ENCODE measurements at places on chromosomes 11 and 22. TPM values are rescaled to one million over a fixed set of nuclear protein-coding genes. Genes with fewer than 3 reads are reported as not detected.

- H3K36me3 ChIP-seq: no peaks in the 10 kb centered on the region
- H3K27ac ChIP-seq: no peak overlapping the region
- peaks cover 1% of the 10 kb centered on the region for H3K4me1 ChIP-seq
- no peak for DNase-seq
- H3K27me3 ChIP-seq: peaks cover 16% of the 10 kb centered on the region
- H3K4me3 ChIP-seq: no peak overlapping the region
Measured at GRCh38 chr11:11427140-11427539, 74.1 kb upstream of the CSNK2A3 start.

GRCh38 chr11:108887436-108888238 is 222.8 kb downstream of the DDX10 start:
- DNase-seq: no peak
- H3K36me3 ChIP-seq: no peaks in the 10 kb centered on the region
- H3K27me3 ChIP-seq: no peaks in the 10 kb centered on the region
- H3K27ac ChIP-seq: peak overlapping the region; percentile 40
- H3K4me3 ChIP-seq: peak overlapping the region; percentile 37

DNA sequence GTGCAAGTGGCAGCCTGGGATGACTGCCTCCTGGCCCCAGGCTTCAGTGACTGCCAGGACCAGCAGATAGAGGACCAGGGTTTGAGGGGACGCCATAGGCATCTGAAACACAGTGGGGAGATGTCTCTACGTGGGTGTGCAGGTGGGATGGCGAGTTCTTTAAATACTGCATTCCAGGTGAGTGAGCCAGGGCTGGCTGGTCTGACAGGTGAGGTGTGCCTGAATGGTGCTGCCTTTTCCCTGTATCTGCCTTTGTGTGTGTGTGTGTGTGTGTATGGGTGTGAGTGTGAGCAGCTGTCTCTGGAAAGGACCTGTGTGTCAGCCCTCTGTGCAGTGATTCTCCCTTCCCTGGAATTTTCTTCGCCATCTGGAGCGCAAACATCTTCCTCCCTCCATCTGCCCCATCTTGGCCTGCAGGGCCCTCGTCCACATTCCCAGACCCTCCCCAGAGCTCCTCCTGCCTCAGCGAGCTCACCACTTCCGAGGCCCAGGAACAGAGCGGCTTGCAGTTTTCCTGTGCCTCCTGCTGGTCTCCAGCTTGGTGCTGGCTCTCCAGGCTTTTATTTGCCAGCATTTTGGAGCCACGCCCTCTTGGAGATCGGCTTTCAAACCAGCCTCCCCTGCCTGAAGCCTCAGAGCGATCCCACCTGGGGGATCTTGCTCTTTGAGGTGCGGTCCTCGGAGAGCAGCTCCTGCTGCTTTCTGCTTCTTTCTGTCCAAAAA is at the start of gene GPHA2:
Gene GPHA2, minus strand, starts transcription at position 535 of the 723 bp plus-strand sequence. Its CDS starts 433 bp downstream, at position 102.
- no peak within 1 kb of the TSS for H3K4me3 ChIP-seq
- no peaks in the 10 kb centered on the region for H3K36me3 ChIP-seq
- no peaks in the 10 kb centered on the region for H3K4me1 ChIP-seq

DNA sequence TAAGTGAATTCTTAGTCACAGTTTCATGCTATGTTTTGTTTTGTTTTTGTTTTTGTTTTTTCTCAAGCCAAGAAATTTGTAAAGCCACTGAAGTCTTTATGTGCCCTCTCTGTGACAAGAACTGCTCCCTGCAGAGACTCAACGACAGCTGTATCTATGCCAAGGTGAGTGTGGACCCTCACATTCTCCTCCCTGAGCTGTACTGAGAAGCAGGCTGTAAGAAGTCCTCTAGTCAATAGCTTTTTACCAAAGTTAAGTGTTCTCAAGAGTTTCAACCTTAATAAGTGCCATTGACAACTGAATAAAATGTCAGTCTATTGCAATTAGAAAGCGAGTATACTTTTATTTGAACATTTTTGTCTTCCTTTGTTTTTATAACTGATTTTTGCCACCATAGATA is 18.9 kb downstream of the MUC15 start:
- no peak overlapping the region for H3K4me3 ChIP-seq
- H3K36me3 ChIP-seq: no peaks in the 10 kb centered on the region
- no peak for DNase-seq
- no peaks in the 10 kb centered on the region for H3K27me3 ChIP-seq

DNA sequence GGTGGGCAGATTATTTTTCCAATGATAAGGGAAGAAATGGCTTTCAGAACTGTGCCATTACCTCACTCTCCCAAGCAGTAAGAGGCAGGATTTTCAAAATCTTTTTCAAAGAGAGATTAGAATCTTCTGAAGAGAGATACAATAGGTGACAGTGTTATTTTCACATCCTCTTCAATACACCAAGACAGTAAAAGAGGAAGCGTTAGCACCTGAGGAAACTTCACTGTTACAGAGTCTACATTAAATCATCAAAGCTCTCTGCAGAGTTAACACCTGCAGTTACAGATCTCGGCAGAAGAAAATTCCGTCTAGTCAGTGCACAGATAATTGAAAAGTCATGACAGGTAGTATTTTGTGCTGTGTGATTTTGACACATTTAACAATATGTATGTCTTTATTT is 144.9 kb downstream of the PGR start:
- no peak for DNase-seq
- no peak overlapping the region for H3K4me3 ChIP-seq
- H3K27ac ChIP-seq: no peak overlapping the region
- no peaks in the 10 kb centered on the region for H3K4me1 ChIP-seq
- no peaks in the 10 kb centered on the region for H3K36me3 ChIP-seq
- peaks cover 7% of the 10 kb centered on the region for H3K27me3 ChIP-seq

GRCh38 chr22:41909310-41910049 is 5.4 kb downstream of the SHISA8 start:
- H3K4me3 ChIP-seq: peak overlapping the region; percentile 70
- H3K4me1 ChIP-seq: peaks cover 34% of the 10 kb centered on the region
- H3K36me3 ChIP-seq: peaks cover 6% of the 10 kb centered on the region
- no peak overlapping the region for H3K27ac ChIP-seq
- DNase-seq: no peak

DNA sequence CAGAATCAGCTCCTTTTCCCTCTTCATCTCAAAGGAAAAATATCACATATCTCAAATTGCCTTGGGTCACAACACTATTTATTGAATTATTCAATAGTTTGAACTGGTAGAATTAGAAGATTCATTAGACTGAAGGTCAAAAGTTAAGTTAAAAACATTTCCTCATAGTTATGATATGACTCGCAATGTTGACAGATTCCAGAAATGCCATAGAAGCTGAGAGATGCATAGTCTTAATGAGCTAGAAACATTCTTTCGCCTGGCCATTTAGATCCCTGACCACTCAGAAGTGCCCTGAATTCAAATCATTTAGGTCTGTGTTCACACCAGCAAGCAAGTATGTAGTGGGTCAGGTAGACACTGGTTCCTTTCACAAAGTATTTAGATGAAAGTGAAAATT is 44.4 kb downstream of the FAT3 start:
- no peaks in the 10 kb centered on the region for H3K36me3 ChIP-seq
- no peaks in the 10 kb centered on the region for H3K4me1 ChIP-seq
- H3K4me3 ChIP-seq: no peak overlapping the region
- H3K27ac ChIP-seq: no peak overlapping the region
- no peak for DNase-seq

DNA sequence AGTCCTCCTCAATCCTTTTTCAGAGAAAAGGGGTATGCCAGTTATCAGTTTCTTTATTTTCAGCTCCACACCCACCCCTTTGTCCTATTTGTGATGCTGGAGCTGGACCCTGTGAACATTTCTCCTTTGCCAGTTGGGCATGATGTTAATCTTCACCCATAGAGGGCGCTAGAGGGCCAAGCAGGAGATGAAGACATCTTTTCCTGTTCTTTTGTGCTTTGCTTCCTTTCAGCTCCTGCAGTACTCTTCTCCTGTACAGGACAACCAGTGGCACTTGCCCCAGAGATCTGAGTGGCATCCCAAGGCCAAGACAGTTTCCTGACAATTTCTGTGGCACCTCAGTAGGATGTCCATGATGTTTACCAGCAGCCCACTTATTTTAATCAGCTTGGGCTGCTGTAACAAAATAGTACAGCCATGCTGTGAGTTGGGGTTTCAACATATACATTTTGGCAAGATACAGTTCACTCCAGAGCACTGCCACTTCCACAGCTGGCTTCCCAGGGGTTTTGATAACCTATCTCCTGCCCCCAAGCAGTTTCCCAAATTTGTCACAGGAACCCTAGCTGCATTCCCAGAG is 4.6 kb downstream of the SAA2 start:
- H3K27me3 ChIP-seq: peaks cover 10% of the 10 kb centered on the region
- H3K4me3 ChIP-seq: no peak overlapping the region
- peak; percentile 31 for DNase-seq

DNA sequence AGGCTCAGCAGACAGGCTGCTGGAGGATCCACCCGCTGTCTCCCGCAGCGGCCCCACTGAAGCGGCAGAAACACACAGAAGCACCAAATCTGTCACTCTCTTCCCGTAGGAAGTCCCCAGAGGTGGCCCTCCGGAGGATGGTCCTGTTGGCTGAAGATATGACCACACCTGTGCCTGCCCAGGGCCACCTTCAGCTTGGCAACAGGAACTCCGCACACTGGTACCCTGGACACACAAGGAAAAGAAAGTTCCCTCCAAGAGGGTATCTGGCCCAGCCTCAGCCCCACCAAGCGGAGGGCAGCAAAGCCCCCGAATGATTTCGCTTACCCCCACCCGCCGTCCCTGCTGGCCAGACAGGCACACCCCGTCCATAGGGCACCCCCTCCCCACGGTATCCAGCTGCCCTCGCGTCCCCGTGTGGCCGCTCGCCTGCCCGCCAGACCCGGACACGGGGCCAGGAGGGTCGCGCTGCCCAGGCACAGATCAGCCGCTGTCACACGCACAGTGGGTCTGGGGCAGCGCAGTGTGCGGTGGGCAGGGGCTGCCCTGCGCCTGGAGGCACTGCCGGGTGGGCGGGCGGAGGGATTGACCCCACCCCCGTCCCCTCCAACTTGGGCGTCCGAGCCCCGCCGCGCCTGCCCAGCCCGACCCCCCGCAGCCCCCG is 7.0 kb downstream of the RASSF7 start:
- no peaks in the 10 kb centered on the region for H3K36me3 ChIP-seq
- no peak for DNase-seq
- H3K27me3 ChIP-seq: no peaks in the 10 kb centered on the region
- peak overlapping the region; percentile 71 for H3K4me3 ChIP-seq
- peak overlapping the region; percentile 67 for H3K27ac ChIP-seq

DNA sequence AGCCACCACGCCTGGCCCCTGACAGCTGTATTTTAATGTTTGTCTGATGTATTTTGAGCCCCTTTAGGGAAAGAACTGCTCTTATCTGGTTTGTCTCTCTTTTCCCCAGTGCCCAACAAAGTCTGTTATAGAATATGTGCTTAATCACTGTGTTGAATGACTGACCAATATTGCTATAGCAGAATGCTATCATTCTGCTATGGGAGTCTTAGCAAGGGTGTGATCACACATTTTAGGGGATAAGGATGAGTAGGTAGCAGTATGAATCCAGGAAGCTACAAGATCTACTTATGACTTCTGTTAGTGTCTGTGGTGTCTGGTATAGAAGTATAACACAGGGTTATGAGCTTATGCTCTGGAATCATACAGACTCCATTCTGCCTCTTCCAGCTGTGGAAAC is 117.5 kb upstream of the RRM1 start:
- H3K4me3 ChIP-seq: no peak overlapping the region
- H3K4me1 ChIP-seq: peaks cover 83% of the 10 kb centered on the region
- no peak overlapping the region for H3K27ac ChIP-seq
- H3K27me3 ChIP-seq: no peaks in the 10 kb centered on the region
- H3K36me3 ChIP-seq: peaks cover 10% of the 10 kb centered on the region

- no peaks in the 10 kb centered on the region for H3K36me3 ChIP-seq
- H3K27ac ChIP-seq: no peak overlapping the region
- no peaks in the 10 kb centered on the region for H3K27me3 ChIP-seq
- peak; percentile 53 for DNase-seq
- peaks cover 3% of the 10 kb centered on the region for H3K4me1 ChIP-seq
Measured at GRCh38 chr22:19802894-19803735, 42.5 kb downstream of the TBX1 start.

DNA sequence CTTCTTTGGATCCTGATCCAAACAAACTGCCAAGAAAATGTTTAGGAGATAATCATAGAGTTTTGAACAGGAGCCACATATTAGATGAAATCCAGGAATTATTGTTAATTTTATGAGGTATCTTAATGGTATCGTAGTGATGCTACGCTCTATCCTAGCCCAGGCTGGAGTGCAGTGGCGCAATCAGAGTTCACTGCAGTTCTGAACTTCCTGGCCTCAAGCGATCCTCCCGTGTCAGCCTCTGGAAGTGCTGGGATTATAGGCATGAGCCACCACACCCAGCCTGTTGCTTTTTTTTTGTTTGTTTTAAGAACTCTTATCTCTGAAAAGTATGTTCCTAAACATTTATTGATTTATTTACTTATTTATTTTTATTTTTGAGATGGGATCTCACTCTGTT is 2.4 kb downstream of the GSTT4 start:
- no peak overlapping the region for H3K27ac ChIP-seq
- no peaks in the 10 kb centered on the region for H3K27me3 ChIP-seq

- no peaks in the 10 kb centered on the region for H3K4me1 ChIP-seq
- H3K27me3 ChIP-seq: peaks cover 6% of the 10 kb centered on the region
- no peak overlapping the region for H3K27ac ChIP-seq
- DNase-seq: no peak
Measured at GRCh38 chr11:59891781-59892181, 13.2 kb downstream of the OOSP3 start.

DNA sequence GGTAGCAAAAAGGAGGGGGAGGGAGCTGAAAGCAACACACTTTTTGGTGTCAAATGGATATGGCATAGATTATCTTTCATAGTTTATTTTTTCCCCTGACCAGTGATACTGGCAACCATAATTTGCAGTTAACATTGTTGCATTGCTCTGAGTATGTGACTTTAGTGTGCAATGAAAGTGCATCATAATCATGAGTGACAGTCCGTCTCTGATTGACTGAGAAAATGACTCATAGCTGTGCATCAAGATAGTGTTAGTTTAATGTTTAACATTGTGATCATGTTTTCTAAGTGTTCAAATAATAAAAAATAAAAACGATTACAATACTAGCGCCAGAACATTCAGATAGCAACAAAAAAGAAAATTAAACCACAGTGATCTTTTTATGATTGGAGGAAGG is 952.4 kb upstream of the TENM4 start:
- no peak for DNase-seq
- H3K4me1 ChIP-seq: no peaks in the 10 kb centered on the region
- no peaks in the 10 kb centered on the region for H3K36me3 ChIP-seq
- H3K27me3 ChIP-seq: no peaks in the 10 kb centered on the region
- no peak overlapping the region for H3K27ac ChIP-seq

GRCh38 chr11:109939166-109939810 is 153.9 kb upstream of the ZC3H12C start:
- no peaks in the 10 kb centered on the region for H3K4me1 ChIP-seq
- peaks cover 10% of the 10 kb centered on the region for H3K27me3 ChIP-seq
- no peak overlapping the region for H3K27ac ChIP-seq
- H3K4me3 ChIP-seq: no peak overlapping the region
- DNase-seq: no peak

Gene POLR3H
- 50.5 TPM for total RNA-seq

Gene PKDREJ
- not detected for total RNA-seq

Gene TSPAN18
- total RNA-seq: 1.5 TPM

Gene FGF19
- not detected for total RNA-seq

Gene SMC1B
- 0.16 TPM for total RNA-seq

Gene BSCL2
- total RNA-seq: 50.7 TPM
